ENCODE measurements at places on chromosomes 11 and 22.

DNA sequence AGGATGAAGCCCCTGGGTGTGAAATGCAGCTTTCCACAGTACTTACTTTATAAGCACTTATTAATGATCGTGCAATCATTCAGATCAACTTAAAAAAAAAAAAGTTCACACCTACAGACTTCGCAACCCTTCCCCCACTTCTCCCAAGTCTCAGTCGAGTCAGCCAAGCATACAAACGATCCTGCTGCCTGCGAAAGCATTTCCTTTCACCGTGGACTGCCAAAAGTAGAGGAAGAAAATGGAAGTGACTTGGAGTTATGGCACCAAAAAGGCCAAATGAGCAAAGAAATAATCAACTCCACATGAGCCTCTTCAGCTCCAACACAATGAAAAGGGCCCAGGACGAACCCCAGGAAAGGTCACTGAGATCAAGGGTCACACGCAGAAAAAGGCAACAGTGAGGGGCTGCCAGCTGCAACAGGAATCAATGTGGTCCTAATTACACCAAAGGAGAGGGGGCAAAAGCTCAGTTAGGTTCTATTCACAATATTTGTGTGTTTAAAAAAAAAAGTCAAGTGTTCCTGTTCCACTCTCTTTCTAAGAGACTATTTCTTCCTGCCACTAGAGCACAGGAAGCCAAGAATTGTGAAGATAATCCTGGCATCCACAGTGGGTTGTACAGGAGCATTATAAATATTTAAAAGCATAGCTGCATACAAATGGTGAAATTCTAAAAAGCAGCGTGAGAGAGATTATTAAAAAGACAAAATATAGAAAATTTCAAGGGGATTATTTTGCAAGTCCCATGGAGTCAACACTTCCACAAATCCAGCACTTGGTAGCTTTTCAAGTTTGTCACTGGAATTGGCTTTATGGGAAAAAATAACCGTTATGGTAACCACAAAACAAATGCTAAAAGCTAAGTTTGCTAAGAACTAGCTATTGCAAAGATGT, 28.4 kb downstream of the CDON start:
- DNase-seq = no peak

DNA sequence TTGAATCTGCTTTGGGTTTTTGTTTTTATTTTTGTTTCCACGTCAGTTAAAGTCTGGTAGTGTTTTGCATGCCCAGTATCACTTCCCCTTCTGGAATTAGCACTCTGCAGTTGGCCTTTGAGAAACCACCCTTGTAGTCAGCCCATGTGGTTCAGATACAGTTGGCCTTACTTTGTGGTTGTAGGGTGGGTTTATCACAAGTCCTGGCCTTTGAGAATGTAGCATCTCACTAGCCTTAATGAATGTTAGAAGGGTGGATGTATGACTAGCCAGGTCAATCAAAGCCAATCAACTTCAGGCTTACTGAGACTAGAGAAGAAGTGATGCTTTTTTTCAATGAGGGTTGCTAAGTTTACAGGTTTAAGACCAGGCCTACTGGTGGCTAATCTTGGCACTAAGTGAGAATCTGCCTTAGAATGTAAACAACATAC, 19.8 kb downstream of the ARL14EP start:
- DNase-seq = no peak

- no peak for DNase-seq
These were observed 32.7 kb downstream of the CD6 start for GRCh38 chr11:61004180-61004611.

DNA sequence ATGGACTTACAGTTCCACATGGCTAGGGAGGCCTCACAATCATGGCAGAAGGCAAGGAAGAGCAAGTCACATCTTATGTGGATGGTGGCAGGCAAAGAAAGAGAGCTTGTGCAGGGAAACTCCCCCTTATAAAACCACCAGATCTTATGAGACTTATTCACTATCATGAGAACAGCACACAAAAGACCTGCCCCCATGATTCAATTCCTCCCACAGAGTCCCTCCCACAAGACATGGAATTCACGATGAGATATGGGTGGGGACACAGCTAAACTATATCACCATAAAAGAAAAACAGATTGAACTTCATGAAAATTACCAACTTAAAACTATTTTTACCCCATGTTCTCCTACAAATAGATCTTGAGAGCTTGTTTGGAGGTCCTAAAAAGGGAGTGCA, 19.6 kb downstream of the ENTHD1 start:
- DNase-seq = no peak

GRCh38 chr11:96306600-96306932, 36.4 kb downstream of the MAML2 start:
- DNase-seq = no peak

- no peak for DNase-seq
These were observed 61.7 kb downstream of the LARGE2 start for GRCh38 chr11:45984192-45984591.

- no peak for DNase-seq
These were observed 38.2 kb downstream of the FAM168A start for GRCh38 chr11:73559743-73560142.

GRCh38 chr11:26578998-26579661, 7.1 kb upstream of the MUC15 start:
- no peak for DNase-seq

DNA sequence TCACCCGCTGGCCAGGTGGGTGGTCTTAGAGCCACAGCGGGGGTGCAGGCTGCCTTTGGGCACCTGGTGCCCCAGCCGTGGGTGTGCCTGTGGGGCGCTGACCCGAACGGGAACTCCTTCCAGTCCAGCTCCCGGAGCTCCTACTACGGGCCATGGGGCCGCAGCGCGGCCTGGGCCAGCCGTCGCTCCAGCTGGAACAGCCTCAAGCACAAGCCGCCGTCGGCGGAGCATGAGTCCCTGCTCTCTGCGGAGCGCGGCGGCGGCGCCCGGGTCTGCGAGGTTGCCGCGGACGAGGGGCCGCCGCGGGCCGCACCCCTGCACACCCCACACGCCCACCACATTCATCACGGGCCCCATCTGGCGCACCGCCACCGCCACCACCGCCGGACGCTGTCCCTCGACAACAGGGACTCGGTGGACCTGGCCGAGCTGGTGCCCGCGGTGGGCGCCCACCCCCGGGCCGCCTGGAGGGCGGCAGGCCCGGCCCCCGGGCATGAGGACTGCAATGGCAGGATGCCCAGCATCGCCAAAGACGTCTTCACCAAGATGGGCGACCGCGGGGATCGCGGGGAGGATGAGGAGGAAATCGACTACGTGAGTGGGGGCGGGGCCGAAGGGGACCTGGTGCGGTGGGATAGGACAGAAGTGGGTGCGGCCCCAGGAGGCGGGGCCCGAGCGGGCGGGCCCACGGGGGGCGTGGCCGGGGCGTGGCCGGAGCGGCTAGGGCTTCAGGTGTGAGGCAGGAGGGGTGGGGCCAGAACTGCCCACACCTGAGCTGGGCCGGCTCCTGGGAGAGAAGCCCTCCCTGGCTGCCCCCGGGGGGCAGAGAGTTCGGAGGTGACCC, 91.5 kb downstream of the CACNA1I start:
- peak; percentile 38 for DNase-seq

DNA sequence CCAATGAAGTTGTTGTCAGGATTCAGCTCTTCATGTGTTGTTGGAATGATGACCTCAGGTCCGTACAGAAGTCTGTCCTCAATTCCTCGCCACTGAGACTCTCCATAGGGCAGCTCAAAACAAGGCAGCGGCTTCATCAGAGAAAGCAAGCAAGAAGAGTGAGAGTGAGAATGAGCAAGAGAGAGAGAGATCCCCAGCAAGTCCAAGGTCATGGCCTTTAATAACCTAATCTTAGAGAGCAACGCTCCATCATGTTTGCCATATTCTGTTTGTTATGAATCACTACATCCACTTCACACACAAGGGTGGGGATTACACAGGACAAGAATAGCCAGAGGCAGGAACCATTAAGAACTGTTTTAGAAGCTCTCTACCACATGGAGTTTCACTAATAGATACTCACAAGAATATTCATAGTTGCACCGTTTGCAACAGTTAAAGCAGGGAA, 23.3 kb upstream of the MMP7 start:
- no peak for DNase-seq
